Activated T-helper 1 cell treated with anti-CD3 and anti-CD28 coated beads, Interleukin-12 subunit alpha, Interleukin-12 subunit beta, Interleukin-2, Interleukin-4 antibody, amounts not matched to agents 30 ng/mL and 10 ng/mL and 1 ng/mL, durations not matched to agents 14 hours and 24 hours and 36 hours (primary cell): ENCODE measurements at places on chromosomes 4 and X. TPM values are rescaled to one million over a fixed set of nuclear protein-coding genes. Genes with fewer than 3 reads are reported as not detected.

Gene CCDC149
- total RNA-seq: not detected in 2 replicates

Gene LRIT3
- total RNA-seq: 0.15 TPM in 1 of 2 replicates, not detected in the other

Gene GRIA3
- total RNA-seq: not detected in 2 replicates

Gene CBR4
- total RNA-seq: 18.9 and 20.9 TPM in 2 replicates

Gene SLC6A14
- not detected in 2 replicates for total RNA-seq

Gene BEND4
- total RNA-seq: 0.20 and 0.47 TPM in 2 replicates

Gene TMPRSS11D
- total RNA-seq: not detected in 2 replicates

Gene POU4F2
- not detected in 2 replicates for total RNA-seq

Gene TLR7
- 0.07 and 0.10 TPM in 2 replicates for total RNA-seq

GRCh38 chrX:35115205-35115604 is 172.6 kb downstream of the FAM47B start:
- no peaks in the 10 kb centered on the region for H3K27me3 ChIP-seq
- no peak for DNase-seq
- no peaks in the 10 kb centered on the region for H3K4me1 ChIP-seq

GRCh38 chrX:369563-370101 is 17.1 kb downstream of the PPP2R3B start:
- DNase-seq: no peak
- peaks cover 23% of the 10 kb centered on the region for H3K27me3 ChIP-seq
- peaks cover 6% of the 10 kb centered on the region for H3K36me3 ChIP-seq

DNA sequence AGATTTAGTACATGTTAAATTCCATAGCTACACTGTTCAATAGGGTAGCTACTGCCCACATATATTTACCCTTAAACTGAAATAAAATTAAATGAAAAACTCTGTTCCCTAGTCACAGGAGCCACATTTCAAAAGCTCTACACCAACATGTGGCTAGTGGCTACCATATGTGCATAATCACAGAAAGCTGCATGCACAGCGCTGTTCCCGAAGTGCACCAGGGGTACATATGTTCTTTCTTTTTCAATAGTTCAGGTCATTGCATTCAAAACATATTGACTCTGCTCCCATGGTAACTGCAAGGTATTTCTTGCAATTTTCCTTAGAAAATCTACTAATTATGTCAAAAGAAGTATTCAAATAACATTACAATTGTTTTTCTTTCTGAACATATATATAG is 591.2 kb downstream of the PDHA2 start:
- no peaks in the 10 kb centered on the region for H3K36me3 ChIP-seq
- H3K4me1 ChIP-seq: no peaks in the 10 kb centered on the region
- no peaks in the 10 kb centered on the region for H3K27me3 ChIP-seq
- no peak overlapping the region for H3K27ac ChIP-seq
- H3K4me3 ChIP-seq: no peak overlapping the region

GRCh38 chr4:88696630-88697029 is 999 bp downstream of the NAP1L5 start:
- peak overlapping the region; percentile 88 for H3K4me3 ChIP-seq
- peak overlapping the region; percentile 35 for H3K27ac ChIP-seq
- no peaks in the 10 kb centered on the region for H3K4me1 ChIP-seq
- peaks cover 2% of the 10 kb centered on the region for H3K27me3 ChIP-seq

DNA sequence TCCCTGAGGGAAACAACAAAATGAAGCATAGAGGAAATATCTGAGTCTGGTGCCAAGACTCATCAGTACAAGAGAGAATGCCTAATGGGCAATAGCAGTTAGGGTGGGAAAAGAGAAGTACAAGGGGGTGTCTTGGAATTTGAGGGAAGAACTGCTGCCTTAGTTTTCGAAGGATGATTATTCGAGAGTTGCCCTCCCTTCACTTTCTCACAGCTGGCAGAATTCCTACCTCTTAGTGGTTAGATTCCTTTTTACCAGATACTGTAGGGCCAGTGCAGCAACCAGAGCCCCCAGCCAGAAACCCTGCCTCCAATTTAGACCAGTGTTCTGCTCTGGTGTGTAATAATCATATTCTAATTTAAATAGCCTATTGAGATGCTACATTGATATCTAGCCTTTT is 56.5 kb downstream of the NFKB1 start:
- no peak overlapping the region for H3K4me3 ChIP-seq
- H3K36me3 ChIP-seq: peaks cover 33% of the 10 kb centered on the region
- no peak for DNase-seq
- no peaks in the 10 kb centered on the region for H3K27me3 ChIP-seq

DNA sequence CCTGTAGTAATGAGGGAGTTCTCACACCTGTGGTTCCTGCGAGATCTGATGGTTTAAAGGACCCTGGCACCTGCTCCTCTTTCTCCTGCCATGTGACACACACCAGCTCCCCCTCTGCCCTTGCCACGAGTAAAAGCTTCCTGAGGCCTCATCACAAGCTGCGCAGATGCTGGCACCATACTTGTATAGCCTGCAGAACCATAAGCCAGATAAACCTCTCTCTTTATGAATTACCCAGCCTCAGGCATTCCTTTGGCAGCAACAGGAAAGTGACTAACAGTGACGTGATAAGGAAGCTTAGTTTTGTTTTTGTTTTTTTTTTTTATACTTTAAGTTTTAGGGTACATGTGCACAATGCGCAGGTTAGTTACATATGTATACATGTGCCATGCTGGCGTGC is 130.9 kb downstream of the AFAP1 start:
- peaks cover 14% of the 10 kb centered on the region for H3K4me1 ChIP-seq
- no peak overlapping the region for H3K27ac ChIP-seq
- H3K4me3 ChIP-seq: no peak overlapping the region
- no peaks in the 10 kb centered on the region for H3K27me3 ChIP-seq
- DNase-seq: no peak
- peaks cover 11% of the 10 kb centered on the region for H3K36me3 ChIP-seq

- no peaks in the 10 kb centered on the region for H3K36me3 ChIP-seq
- H3K27ac ChIP-seq: no peak overlapping the region
- no peak for DNase-seq
- no peaks in the 10 kb centered on the region for H3K4me1 ChIP-seq
Measured at GRCh38 chrX:23344238-23344903, 9.7 kb downstream of the PTCHD1 start.

DNA sequence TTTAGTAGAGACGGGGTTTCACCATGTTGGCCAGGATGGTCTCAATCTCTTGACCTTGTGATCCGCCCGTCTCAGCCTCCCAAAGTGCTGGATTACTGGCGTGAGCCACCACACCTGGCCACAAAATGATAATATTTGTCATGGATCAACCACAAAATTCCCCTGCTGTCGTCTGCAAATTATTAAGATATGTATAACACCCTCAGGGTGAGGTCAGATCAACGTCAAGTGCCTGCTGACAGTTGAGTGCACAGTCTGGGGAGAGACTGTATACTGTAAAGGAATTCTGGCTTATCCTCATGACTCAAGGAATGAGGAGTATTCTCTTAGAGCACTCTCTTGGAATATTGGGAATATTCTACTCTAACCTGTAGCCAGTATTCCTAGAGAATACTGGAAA is 11.2 kb downstream of the EPGN start:
- H3K36me3 ChIP-seq: no peaks in the 10 kb centered on the region
- no peak overlapping the region for H3K27ac ChIP-seq
- no peaks in the 10 kb centered on the region for H3K4me1 ChIP-seq
- H3K4me3 ChIP-seq: no peak overlapping the region
- no peak for DNase-seq

- peak overlapping the region; percentile 74 for H3K4me3 ChIP-seq
- H3K4me1 ChIP-seq: no peaks in the 10 kb centered on the region
- no peaks in the 10 kb centered on the region for H3K36me3 ChIP-seq
Measured at GRCh38 chrX:16946971-16947562, 609 bp downstream of the REPS2 start.

GRCh38 chr4:11139871-11140270 is 288.8 kb downstream of the HS3ST1 start:
- peaks cover 4% of the 10 kb centered on the region for H3K27me3 ChIP-seq
- H3K27ac ChIP-seq: no peak overlapping the region
- H3K4me1 ChIP-seq: no peaks in the 10 kb centered on the region
- no peak overlapping the region for H3K4me3 ChIP-seq

DNA sequence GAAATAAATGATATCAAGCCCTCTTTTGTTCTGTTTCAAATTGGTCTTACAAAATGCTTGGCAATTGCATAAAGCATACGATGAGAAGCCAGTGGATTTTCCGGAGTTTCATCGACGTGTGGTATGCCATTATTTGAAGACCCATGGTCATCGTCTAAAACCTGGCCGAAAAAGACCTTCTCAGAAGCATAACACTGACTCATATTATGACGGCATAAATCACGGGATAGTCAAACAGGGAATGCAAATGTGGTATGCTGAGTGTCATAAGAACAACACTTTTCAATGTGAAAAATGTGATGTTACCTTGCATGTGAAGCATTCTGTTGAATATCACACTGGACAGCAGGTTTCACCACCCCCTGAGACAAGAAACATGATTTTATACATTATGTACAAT is 695.2 kb downstream of the GRXCR1 start:
- no peak overlapping the region for H3K27ac ChIP-seq
- H3K4me1 ChIP-seq: no peaks in the 10 kb centered on the region
- DNase-seq: no peak

- no peak overlapping the region for H3K27ac ChIP-seq
- H3K4me3 ChIP-seq: no peak overlapping the region
- no peaks in the 10 kb centered on the region for H3K36me3 ChIP-seq
- peaks cover 42% of the 10 kb centered on the region for H3K27me3 ChIP-seq
Measured at GRCh38 chr4:7195546-7196287, 3.4 kb downstream of the SORCS2 start.

DNA sequence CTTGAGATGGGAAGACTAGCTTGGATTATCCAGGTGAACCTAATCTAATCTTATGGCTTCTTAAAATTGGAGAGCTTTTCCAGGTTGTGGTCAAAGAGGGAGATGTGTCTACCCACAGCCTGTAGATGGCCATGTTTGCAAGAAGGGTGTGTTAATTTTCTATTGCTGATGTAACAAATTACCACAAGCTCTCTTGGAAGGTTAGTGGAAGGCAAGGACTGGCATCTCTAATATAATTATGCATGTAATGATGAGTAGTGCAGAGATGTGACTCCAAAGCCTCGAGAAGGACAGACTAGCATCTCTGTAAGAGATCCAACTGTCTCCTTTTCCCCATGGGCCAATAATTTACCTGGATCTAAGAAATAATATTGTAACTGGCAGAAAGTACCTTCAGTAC is 3.2 kb upstream of the ADH1B start:
- no peak for DNase-seq
- no peak overlapping the region for H3K4me3 ChIP-seq
- H3K36me3 ChIP-seq: no peaks in the 10 kb centered on the region
- H3K27ac ChIP-seq: no peak overlapping the region
- H3K4me1 ChIP-seq: no peaks in the 10 kb centered on the region

DNA sequence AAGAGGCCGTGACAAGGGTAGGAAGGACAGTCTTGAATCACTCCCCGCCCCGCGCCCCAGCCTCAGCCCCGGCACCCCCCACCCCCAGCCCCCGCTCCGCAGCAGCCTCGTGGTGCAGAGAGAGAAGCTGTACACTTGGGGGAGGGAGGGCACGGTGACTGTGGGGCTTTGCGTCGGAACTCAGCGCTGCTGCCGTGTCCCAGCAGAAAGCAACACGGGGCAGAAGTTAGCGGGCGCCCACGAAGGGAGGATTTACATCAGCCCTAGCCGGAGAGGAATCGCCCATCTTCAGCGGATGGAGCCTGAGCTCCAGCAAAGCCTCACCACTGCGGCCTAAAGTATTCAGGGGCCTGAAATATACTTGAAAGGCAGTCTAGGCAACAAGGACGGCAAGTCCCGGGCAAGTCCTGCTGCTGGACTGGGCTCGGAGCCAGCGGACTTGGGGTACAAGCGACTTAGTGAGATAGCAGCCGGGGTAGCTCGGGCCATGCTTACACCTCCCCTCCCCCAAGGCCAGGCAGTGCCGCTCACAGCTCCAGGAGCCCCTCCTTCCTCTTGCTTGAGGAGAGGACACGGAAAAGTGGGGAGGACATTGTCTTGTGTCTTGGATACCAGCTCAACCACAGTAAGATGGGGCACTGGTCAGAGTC is 18.5 kb upstream of the OPN1LW start:
- no peak overlapping the region for H3K27ac ChIP-seq
- DNase-seq: no peak
- H3K4me3 ChIP-seq: no peak overlapping the region
- H3K36me3 ChIP-seq: no peaks in the 10 kb centered on the region
- H3K27me3 ChIP-seq: no peaks in the 10 kb centered on the region

DNA sequence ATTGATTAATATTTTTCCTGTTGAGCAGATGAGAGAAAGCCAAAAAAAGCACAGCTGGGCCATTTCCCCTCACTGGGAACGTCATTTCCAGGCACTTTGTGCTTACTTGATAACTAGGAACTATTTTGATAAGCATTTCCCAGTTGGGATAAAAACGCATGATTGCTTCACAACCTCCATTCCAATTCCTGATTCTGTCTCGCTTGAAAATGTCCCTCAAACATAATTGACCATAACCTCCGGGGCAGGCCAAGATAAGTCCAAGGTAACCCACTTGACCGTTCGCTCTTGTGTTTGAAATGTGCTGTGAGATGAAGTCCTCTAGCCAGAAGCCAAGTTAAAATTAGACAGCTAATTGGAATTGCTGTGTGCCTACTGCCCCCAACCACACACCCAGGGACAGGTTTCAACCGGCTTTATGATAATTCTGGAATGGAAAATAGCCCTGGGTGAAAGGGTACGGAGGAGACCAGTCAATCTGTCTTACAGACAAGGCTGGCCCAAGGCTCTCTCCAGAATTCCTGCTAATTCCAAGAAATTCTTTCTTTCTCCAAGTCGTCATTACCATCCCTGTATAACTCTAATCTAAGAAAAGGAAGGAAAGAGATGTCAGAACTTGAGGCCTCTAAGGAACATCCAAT is 137.1 kb downstream of the MID1 start:
- H3K27ac ChIP-seq: no peak overlapping the region
- DNase-seq: no peak
- H3K36me3 ChIP-seq: no peaks in the 10 kb centered on the region
- H3K4me3 ChIP-seq: no peak overlapping the region

GRCh38 chr4:115119804-115120352 is 6.5 kb upstream of the NDST4 start:
- DNase-seq: no peak
- H3K4me1 ChIP-seq: no peaks in the 10 kb centered on the region
- no peak overlapping the region for H3K4me3 ChIP-seq
- H3K27me3 ChIP-seq: no peaks in the 10 kb centered on the region
- no peak overlapping the region for H3K27ac ChIP-seq
- H3K36me3 ChIP-seq: no peaks in the 10 kb centered on the region

DNA sequence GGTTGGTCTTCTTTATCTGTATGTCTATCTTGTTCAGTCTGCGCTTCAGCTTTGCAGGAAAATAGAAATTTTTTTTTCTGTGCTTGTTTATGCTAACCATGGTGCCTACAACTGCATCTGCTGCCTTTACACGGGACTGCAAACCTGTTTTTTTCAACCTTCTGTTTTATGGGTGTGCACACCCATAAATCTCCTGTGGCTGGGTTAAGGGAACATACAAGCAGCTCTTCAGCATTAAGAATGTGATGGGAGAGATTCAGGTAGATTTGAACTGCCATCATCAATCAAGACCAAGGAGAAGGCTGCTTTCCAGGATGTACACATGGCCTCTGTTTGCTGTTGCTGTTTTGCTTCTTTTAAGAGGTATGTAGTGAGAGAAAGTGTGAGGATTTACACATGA is 502.9 kb downstream of the ANKRD50 start:
- no peak overlapping the region for H3K27ac ChIP-seq
- DNase-seq: no peak
- no peak overlapping the region for H3K4me3 ChIP-seq

GRCh38 chrX:40552768-40553167 is 28.0 kb upstream of the ATP6AP2 start:
- H3K36me3 ChIP-seq: no peaks in the 10 kb centered on the region
- no peak for DNase-seq
- peaks cover 4% of the 10 kb centered on the region for H3K27me3 ChIP-seq
- no peaks in the 10 kb centered on the region for H3K4me1 ChIP-seq
